Esophagus mucosa (tissue), 1 donor: ENCODE measurements at places on chromosomes 3 and 15. TPM values are rescaled to one million over a fixed set of nuclear protein-coding genes. Genes with fewer than 3 reads are reported as not detected.
A peak's percentile ranks its signal among the peaks of the same experiment; 100 is the strongest.

DNA sequence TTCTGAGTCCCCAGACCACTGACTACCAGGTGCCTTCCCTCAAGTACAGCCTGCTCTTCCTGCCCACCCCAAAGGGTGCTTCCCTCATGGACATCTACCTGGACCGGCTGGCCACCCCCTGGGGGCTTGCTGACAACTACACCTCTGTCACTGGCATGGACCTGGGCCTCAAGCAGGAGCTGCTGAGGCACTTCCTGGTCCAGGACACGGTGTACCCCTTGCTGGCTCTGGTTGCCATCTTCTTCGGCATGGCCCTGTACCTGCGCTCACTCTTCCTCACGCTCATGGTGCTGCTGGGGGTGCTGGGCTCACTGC lies 9.3 kb downstream of the DISP2 start:
- no peak for ATAC-seq

- no peak for ATAC-seq
Observed at GRCh38 chr15:49155834-49156627, 632 bp upstream of the COPS2 start.

- no peak for ATAC-seq
Observed at GRCh38 chr3:127037418-127037841, 54.5 kb downstream of the PLXNA1 start.

DNA sequence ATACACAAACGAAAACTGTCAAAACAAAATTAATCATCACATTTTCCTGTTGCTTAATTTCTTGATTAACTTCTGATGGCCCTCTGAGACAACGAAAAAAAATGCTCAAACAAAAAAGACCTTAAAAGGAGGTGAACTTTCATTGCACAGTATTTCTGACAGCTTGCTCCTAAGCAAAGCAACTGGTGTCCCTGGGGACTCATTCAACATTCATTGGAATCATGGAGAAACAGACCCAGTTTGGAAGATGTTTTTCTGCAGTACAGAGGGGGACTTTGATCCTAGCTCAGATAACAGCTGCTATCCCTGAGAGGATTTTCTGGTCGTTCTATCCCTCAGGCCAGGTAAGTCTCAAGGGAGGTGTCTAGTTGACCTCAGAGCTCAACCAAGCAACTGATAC lies 378.7 kb upstream of the ATP11B start:
- ATAC-seq = no peak

GRCh38 chr3:72150634-72151412 lies 365.9 kb upstream of the PROK2 start:
- no peak for ATAC-seq

DNA sequence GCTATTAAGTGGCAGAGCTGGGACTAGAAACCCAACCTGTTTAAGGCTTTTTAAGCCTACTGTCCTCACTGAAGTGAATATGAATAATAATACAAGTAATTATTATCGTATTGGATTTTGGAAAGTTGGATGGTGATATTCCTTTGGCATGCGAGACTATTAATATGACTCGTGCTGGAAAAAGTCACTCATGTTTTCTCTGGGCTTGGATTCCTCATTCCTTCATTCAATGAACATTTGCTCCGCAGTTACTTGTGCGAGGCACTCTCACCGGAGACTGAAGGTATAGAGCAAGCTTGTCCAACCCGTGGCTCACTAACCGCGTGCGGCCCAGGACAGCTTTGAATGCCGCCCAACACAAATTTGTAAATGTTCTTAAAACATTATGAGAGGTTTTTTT lies 694 bp downstream of the PLAAT1 start:
- no peak for ATAC-seq

GRCh38 chr3:116051586-116051985 lies 393.7 kb downstream of the LSAMP start:
- ATAC-seq = no peak

DNA sequence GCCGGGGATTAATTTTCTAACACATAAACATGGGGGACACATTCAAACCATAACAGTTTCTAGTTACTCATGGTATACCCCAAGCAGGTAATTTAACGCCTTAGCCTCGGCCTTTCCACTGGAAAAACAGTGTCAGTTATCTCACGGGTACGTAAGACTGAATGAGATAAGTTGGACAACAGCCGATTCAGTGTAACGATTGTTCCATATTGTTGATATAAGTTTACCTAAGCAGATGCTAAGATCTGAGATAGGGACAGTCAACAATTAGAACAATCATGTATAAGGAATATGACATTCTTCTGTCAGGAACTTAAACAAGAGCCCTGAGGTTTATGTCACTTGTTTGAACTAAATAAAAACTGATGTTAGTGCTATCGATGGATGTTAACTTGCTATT lies 130.8 kb downstream of the GHSR start:
- ATAC-seq = no peak

DNA sequence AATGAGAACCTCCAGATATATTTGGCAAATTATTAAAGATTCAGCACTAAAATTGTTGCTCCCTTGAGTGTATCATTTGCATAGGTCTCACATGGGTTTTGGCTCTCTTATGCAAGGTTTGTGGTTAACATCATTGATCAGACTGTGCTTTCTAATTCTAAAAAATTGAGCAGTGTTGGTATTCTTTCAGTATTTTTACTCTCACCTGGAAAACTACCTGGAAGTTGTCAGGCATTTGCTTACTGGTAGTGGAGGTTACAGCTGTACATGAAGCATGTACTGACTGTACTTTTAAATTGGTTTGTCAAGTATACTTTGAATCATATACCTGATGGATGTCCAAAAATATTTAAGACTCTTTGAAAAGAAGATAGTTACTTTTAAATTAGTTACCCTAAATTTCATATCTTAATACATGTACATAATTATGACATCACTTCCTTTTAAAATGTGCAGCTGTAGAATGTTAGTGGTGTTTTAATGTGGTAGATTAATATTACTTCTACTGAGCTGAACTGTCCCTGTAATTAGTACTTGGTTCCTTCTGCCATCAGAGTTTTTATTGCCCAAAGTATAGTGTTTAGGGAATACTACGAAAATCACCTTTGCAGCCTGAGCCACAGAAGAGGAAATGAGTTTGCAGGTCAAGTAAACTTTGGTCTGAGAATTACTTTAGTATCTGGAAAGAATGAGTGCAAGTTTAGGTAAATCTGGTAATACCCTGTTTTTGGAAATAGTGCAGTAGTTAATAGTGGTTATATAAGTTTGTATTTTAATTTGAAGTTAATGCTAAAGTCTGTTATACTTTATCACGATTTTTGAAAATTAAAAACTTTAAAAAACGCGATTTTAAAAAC lies 2.8 kb downstream of the CHD2 start:
- ATAC-seq = no peak

DNA sequence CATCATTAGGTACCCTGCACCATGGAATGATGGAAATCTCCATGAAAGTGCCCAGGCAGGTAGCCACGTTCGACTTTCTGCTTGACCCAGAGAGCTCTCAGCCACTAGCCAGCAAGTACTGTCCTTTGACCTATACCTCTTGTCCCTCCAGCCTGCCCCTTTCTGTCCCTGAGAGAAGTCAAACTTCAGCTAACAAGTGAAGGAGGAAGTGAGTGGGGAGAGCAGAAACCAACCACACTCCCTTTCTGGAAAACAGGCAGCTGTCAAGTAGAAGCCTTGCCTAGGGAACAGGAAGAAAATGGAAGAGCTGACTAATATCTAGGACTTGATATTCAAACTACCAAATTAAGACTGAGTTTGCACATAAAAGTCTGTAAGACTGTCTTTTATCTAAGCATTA lies 30.3 kb upstream of the FSTL1 start:
- no peak for ATAC-seq

- ATAC-seq = peak; percentile 14
Observed at GRCh38 chr3:139533781-139534454, 5.6 kb downstream of the RBP1 start.

DNA sequence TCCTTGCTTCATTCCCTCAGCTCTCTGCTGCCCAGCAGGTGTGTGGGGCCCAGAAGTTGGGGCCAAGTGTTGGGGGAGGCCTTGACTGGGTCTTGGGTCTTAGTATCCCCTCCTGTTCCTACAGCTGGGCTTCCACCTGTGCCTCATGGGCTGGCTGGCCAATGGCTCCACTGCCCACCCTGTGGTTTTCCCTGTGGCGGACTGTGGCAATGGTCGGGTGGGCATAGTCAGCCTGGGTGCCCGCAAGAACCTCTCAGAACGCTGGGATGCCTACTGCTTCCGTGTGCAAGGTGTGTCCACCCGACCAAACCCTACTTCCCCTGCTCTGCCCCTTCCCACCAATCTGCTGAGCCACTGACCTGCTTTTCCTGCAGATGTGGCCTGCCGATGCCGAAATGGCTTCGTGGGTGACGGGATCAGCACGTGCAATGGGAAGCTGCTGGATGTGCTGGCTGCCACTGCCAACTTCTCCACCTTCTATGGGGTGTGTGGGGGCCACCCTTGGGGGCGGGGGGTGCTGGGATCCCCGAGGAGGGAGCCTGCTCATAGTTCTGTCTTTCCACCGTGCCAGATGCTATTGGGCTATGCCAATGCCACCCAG lies 10.9 kb downstream of the NT5DC2 start:
- no peak for ATAC-seq

DNA sequence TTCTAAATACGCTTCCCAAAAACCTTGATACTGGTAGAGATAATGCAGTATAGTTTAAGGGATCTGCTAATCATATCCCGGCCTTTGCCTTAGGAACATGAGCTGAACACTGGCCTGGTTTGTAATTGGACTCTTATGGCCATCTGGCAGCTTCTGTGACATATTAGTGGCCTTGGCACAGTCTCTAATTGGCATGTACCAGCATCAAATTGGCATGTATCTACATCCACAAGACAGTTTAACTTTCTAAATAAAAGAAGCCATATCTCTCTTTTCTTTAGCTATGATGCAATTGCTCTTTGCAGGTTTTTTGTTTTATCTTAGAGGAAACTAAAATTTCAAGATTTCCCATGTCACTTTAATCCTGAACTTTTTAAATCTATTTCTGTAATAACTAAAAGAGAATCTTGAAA lies 44.6 kb upstream of the FILIP1L start:
- ATAC-seq = no peak

GRCh38 chr3:49803465-49804140 lies 542 bp downstream of the INKA1 start:
- ATAC-seq = peak; percentile 68

- ATAC-seq = peak; percentile 71
Observed at GRCh38 chr3:24748520-24748919, 253.9 kb upstream of the THRB start.

DNA sequence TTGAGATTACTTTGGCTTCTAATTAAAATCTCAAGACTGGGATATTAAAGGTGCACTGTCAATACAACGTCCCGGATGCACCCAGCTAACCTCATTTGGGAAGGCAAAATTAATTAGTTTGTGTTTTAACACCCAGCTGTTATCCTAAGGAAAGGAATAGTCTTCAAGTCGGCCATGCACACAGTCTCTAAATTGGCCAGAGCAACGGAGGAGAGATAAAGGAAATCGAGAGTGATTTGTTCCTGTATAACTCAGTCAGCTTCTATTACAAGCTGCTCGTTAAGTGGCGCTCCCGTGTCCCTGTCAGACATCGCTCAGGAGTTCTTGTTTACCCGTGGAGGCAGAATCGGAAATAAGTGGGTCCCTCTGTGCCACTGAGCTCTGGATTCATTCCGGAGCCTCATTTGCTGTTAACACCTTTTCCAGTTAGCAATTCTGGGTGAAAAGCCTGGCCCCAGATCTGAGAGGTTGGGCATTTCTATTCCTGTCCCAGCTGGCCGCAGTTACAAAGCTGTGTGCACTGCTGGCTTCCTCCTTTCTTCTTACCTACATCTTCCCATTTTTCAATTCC lies 63.9 kb downstream of the ST8SIA2 start:
- ATAC-seq = no peak

GRCh38 chr3:61847784-61848462 lies 286.6 kb downstream of the PTPRG start:
- peak; percentile 37 for ATAC-seq

DNA sequence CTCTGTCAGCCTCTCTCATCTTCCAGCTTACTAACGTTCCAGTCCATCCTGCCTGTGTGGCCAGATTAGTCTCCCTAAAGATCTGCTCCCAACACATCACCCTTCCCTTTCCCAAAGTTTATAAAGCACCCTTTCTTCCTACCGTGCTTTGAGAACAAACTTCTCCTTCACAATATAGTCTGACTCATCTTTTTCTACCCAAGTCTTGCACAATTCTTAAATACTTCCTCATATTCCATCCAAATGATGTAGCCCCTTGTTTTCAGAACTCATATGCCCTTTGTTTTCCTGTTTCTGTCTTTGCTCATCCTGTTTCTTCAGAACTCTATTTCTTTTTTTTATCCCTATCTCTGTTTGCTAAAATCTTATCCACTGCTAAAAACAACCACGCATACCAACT lies 326.8 kb downstream of the MFSD1 start:
- ATAC-seq = no peak

- peak; percentile 97 for ATAC-seq
Observed at GRCh38 chr3:153734777-153735551, 386.2 kb upstream of the ARHGEF26 start.

DNA sequence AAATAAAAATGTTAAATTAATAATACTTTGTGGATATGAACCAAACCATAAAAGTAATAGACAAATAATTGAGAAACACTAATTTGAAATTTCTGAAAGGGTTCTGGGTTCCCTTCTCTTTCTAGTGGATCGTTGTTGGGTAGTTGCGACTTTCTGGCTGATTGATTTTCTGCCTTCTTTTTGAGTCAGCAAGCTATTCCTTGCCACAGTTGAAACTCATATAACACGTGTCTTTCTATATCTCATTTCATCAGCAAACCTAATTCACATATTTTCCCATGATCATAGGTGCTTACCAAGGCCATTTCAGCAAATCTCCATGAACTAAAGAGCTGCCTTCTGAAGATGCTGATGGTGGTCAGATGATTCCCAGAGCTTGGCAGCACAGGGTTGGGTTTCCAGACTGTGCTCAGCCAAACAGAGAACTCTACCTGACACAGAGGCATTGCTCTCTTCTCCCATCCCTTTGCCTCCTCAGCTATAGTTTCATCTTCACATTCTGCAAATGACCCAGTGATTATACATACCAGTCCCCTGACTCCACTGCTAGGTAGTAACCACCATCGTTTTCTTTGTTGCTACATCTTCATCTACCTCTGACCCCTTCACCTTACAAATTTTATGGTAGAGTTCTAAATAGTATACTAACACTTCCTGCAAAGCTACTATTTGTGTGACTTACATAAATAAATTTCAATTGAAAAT lies 383.9 kb upstream of the DPH6 start:
- ATAC-seq = no peak

GRCh38 chr3:37554364-37554763 lies 307.3 kb upstream of the CTDSPL start:
- no peak for ATAC-seq

DNA sequence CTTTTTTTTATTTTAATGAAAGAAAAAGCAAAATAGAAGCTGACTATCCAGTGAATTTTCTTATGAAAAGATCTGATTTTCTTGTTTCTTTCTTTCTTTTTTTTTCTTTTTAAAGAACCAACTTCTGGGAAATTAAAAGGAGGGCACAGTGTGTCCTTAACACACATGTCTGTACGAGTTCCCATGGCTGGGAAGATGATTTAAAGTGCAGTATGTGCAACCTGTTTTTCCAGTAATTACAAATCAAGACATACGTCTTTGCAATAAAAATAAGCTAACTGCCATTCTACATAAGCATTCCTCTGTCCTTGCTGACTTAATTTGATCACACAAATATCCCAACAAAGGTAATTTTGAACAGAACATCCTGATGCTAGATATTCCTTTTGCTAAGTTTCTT lies 416.1 kb downstream of the ROBO1 start:
- ATAC-seq = peak; percentile 86

Gene PATL2
- 1.2 TPM for total RNA-seq

Gene CYP1A2
- total RNA-seq = not detected

Gene COL6A5
- 0.16 TPM for total RNA-seq

Gene HRG
- 0.12 TPM for total RNA-seq

Gene TUSC2
- total RNA-seq = 12.2 TPM

Gene CCR3
- total RNA-seq = not detected

Gene MITF
- 2.1 TPM for total RNA-seq

Gene CYP19A1
- not detected for total RNA-seq

Gene RASL12
- total RNA-seq = 1.5 TPM

Gene ROPN1B
- total RNA-seq = not detected

Gene TMCO5A
- total RNA-seq = not detected
